ENCODE measurements at places on chromosomes 11 and 22.
A peak's percentile ranks its signal among the peaks of the same experiment; 100 is the strongest.

- DNase-seq, result no peak
Measured at GRCh38 chr11:118010738-118011461, 24.7 kb downstream of the IL10RA start.

- DNase-seq, result no peak
Measured at GRCh38 chr11:122160841-122161590, 45.0 kb upstream of the BLID start.

- no peak for DNase-seq
Measured at GRCh38 chr11:35477901-35478300, 47.5 kb downstream of the PAMR1 start.

DNA sequence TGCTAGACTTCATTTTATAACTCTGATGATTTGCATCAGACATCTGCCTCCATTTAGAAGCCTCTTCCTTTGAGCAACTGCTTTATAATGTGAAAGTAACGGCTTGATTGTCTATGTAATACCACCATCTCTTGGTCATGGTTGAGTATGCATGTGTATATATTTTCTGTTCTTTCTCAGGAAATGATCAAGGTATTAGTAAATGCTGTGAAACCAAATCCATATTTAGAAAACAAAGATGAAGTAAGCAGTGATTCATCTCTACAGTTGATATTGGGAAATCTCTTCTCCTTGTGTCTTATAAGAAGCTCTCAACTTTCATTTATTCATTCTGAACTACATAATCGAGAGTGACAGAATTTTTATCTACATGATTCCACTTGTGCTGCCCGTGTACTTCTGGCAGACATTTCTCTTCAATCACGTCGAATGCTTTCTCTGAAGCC is 104.6 kb upstream of the ANO3 start:
- no peak for DNase-seq

- peak; percentile 41 for DNase-seq
Measured at GRCh38 chr22:24325105-24325757, 54.6 kb downstream of the SPECC1L start.

GRCh38 chr22:29873943-29874342 is 9.0 kb upstream of the MTMR3 start:
- DNase-seq, result no peak

- no peak for DNase-seq
Measured at GRCh38 chr11:66470015-66470414, 3.3 kb downstream of the PELI3 start.

GRCh38 chr11:3609416-3610265 is 32.2 kb downstream of the ART5 start:
- no peak for DNase-seq

DNA sequence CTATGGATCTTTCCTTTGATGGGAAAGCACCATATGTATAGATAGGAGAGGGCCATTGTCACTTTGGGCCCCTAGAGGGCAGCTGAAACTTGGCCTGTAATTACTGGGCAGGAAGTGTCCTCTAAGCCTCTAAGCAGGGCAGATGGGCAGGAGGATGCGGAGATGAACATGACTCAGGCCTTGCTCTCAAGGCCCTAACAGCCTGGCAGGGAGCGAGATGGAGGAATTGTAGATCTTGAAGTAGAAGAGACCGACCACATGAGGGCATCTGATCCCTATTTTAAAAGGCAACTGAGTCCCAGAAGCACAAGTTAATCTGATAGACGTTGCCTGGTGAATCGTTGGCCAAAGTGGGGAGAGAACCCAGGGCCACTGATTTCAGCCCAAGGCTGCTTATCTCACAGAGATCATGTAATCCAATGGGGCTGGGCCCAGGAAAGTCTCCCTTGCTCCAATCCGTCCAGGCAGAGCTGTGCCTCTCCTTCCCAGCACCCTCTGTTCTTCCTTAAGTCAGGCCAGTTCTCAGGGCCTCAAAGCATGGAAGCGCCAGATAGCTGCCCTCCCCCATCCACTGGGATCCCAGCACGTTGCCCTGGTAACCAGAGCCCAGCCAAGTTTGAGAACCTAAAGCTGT is 2.5 kb upstream of the SEPTIN3 start:
- no peak for DNase-seq

- no peak for DNase-seq
Measured at GRCh38 chr11:87012673-87013072, 25.1 kb upstream of the TMEM135 start.
